HT-29 (cell line): ENCODE measurements at places on chromosomes 16 and 17. TPM values are rescaled to one million over a fixed set of nuclear protein-coding genes. Genes with fewer than 3 reads are reported as not detected.
A peak's percentile ranks its signal among the peaks of the same experiment; 100 is the strongest.

DNA sequence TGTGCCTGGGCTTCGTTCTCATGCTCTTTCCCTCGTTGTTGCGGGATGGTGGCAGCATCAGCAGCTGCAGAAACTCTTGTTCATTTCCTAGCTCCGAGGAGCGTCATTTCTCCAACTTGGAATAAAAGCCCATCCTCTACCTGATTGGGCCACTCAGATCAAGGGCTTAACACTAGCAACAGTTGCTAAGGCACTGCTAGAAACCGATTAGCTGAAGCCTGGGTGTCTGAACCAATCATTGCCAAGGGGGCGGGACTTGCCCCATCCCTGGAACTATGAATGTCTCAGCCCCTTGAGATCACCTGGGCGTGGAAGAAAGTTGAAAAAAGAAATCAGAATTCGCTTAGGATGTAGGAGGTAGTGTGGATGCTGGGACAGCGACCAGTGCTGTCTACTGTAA lies 145.3 kb downstream of the FOXL1 start:
- no peak for DNase-seq

The NQO1 gene
- total RNA-seq, result 560 and 591 TPM in 2 replicates

The FOXN1 gene
- total RNA-seq, result not detected in 2 replicates

DNA sequence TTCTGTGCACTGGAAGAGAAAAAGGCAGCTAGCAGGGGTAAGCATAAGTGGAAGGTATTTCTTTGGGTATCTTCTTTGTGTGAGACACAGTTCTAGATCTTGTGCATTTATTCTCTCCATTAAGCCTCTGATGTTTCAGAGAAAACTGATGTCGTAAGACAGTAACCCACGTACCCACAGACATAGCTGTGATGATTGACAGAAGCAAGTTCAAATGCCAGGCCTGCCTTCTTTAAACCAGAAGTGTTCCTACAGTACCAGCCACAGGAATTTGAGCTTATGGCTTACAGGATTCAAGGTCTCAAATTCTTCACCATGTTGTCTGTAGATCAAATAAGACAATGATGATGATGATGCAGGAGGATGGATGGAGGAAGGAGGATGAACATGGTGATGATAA lies 161.4 kb upstream of the KCNJ16 start:
- no peak for DNase-seq

DNA sequence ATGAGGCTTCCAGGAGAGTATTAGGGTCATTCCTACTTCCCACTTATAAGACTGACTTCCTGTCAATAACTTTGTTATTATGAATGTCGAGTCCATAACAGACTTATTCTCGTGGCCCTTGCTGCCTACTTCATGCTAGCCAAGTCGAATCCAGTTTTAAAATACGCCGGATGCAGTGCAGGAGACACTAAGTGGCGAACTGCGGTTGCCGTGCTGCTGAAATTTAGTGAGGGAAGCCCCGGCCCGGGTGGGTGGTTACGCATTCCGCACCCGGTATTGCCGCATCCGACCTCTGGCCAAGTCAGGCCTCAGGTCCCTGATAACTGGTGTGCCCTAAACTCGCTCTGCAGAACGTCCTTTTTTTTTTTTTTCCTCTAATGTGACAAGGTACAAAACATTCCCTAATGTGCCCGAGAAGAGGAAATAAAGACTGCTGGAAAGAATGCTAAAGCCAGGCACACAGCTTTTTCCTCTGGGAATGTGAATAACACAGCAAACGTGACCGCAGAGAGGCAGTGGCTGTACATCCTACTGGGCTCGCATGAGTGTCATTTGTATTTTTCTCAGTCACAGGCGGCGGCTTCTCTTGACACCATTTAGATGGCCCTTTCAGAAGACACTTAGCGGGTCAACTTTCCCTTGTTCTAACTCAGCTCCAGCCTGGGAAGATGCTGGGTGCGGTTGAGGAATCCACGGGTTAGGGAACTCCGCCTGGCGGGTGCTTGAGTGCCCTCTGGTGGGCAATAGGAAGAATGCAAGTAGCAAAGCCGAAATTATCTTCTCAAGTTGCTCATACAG lies 7.1 kb upstream of the AKTIP start:
- peak; percentile 86 for DNase-seq

DNA sequence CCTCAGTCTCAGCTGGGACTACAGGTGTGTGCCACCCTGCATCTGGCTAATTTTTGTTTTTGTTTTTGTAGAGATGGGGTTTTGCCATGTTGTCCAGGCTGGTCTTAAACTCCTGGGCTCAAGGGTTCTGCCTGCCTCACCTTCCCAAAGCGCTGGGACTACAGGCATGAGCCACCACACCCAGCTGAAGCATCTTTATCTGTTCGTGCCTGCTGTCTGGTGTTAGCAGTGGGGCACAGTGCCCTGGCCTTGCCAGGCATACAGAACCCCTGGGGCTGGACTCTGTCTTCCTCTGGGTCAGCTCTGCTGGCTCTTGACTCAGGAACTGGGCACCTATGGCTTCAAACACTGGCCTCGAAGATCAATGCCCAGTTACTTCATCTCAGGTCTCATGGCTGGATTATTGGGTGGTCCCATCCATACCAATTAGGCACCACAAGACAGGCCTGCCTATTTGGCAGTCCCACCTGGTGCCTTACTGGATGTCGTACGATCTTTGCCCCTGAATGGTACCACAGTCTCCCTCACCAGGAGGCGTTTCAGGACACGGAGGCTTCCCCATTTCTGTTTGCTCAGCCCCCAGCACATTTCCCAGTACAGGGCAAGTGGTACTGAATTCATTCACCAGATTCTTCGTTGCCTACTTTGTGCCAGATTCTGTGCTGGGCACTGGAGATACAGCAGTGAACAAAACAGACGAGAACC lies 99.3 kb downstream of the RAB11FIP4 start:
- no peak for DNase-seq

- DNase-seq, result no peak
These were observed 30.4 kb downstream of the MBTPS1 start for GRCh38 chr16:84086341-84086740.

The CCDC154 gene
- total RNA-seq, result not detected in 2 replicates

DNA sequence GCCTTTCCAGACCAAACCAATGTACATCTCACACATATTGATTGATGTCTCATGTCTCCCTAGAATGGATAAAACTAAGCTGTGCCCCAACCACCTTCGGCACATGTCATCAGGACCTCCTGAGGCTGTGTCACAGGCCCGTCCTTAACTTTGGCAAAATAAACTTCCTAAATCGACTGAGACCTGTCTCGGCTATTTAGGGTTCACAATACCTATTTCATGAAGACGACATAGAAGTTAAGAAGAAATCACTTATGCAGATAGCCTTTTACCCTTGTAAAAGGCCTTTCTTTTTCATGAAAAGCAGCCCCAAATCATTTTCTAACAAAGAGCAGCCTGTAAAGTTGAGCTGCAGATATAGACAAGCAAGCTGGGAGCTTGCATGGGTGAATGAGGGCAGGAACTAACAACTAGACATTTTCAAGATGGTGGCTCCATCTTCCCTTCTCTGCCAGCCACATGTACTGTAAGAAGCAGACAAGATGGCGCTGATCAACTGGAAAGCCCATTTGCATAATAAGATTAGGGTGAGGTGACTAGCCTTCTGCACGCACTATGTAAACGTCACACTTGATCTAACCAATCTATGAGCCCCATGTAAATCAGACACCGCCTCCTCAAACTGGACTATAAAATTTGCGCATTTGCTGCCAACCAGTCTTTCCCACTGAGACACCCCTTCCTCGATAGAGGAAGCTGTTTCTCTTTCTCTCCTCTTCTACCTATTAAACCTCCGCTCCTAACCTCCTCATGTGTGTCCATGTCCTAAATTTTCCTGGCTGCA lies 4.7 kb upstream of the KDM8 start:
- DNase-seq, result no peak

The KCNH6 gene
- total RNA-seq, result 0.61 TPM in 1 of 2 replicates, not detected in the other

GRCh38 chr17:6094453-6094852 lies 24.3 kb downstream of the WSCD1 start:
- DNase-seq, result no peak

GRCh38 chr16:49635591-49636581 lies 220.0 kb downstream of the ZNF423 start:
- no peak for DNase-seq

GRCh38 chr16:67528222-67528869 lies at the start of gene RIPOR1:
Gene RIPOR1, plus strand, starts transcription at chr16:67528829. Its CDS starts 9,618 bp downstream, at chr16:67538447.
- no peak for DNase-seq

GRCh38 chr17:49861150-49861884 lies 13.4 kb upstream of the TAC4 start:
- peak; percentile 74 for DNase-seq

The TERB1 gene
- not detected in 2 replicates for total RNA-seq

The SNX11 gene
- 15.7 and 16.4 TPM in 2 replicates for total RNA-seq

DNA sequence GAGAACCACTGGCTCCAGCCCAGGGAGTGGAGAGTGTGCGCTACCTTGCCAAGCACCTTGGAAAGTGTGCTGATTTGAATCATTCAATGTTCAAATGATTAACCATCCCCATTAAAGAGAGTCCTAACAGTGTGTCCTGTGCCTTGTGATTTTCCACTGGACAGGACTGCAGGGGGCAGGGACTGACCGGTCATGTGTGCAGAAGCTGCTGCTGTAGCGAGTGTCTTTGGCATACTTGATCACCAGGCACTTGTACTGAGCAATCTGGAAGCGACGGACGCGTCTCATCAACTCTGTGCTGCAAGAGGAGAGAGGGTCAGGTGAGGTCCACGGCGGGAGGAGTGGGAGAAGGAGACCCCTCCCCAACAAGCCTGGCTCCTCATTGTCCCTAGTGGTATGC lies 2.0 kb downstream of the TK1 start:
- DNase-seq, result no peak

DNA sequence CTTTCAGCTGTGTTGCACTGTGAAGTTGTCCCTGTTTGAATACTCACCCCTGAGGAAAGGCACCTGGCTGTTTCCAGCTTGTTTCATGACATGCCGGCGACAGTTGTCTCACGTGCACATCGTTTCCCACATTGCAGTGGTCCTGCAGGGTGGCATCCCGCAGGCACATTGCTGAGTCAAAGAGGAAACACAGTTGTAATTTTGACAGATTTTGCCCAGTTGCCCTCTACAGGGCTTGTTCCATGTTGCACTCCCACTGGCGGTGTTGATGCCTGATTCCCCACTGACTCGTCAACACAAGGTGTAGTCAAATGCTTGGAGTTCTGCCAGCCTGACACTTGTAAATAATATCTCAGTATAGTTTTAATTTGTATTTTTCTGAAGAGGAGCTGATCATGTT lies 23.8 kb downstream of the EPN2 start:
- DNase-seq, result peak; percentile 59

DNA sequence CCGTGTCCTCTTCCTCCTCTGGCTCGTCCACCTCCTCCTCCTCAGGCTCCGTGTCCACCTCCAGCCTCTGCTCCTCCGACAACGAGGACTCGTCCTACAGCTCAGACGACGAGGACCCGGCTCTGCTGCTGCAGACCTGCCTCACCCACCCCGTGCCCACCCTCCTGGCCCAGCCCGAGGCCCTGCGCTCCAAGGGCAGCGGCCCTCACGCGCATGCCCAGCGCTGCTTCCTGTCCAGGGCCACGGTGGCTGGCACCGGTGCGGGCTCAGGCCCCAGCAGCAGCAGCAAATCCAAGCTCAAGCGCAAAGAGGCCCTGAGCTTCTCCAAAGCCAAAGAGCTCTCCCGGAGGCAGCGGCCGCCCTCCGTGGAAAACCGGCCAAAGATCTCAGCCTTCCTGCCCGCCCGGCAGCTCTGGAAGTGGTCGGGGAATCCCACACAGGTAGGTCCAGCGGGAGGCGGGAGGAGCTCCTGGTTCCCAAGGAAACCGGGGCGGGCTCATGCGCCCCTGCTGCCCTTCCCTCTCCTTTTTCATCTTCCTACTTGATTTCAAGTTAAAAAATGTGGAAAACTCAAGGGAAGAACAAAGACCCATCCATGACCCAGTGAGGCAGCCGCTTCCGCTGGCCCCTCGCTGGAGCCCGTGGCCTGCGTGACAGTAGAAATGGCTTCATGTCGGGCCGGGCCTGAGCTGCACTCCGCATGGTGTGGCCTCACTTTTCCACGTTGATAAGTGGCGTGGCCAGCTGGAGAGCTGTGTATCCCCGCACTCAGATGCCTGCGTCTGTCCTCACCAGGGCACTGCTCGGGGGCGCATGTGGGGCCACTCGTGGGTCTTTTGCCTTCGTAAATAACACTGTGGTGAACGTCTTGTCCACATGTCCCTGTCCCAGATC lies 50.7 kb downstream of the ACTG1 start:
- DNase-seq, result no peak

- no peak for DNase-seq
These were observed 29.5 kb downstream of the MBTD1 start for GRCh38 chr17:51230306-51230705.

- no peak for DNase-seq
These were observed 9.4 kb upstream of the SLC52A1 start for GRCh38 chr17:5044630-5045029.

GRCh38 chr17:48351911-48352332 lies 78.1 kb downstream of the SKAP1 start:
- peak; percentile 60 for DNase-seq

DNA sequence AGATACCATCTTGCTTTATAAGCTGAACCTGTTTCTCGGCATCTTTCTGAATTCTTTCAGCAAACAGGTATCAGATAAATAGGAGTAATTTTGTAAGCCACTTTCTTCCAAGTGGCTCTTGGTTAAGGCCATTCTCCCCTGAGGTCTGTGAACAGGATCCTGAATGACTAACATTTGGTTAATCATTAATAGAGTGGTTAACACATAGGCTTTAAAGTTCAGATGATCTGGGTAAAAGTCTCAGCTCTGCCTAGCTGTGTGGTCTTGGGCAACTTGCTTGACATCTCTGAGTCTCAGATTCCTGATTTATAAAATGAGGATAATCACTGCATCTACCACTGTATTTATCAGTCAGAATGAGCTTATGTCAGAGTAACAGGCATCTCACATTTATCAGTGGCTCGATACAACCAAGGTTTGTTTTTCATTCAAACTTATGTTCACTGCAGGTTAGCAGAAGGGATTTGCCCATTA lies 44.4 kb upstream of the ANKFN1 start:
- DNase-seq, result peak; percentile 77

The NOTUM gene
- 1.3 and 2.0 TPM in 2 replicates for total RNA-seq

GRCh38 chr16:68079626-68080344 lies 5.4 kb upstream of the NFATC3 start:
- peak; percentile 77 for DNase-seq

- DNase-seq, result no peak
These were observed 66.4 kb downstream of the PRMT7 start for GRCh38 chr16:68377221-68377620.

- no peak for DNase-seq
These were observed 47.3 kb upstream of the DNAH17 start for GRCh38 chr17:78624324-78625151.
